Bone marrow (tissue), 2 donors: ENCODE measurements at places on chromosomes 2 and 18.

DNA sequence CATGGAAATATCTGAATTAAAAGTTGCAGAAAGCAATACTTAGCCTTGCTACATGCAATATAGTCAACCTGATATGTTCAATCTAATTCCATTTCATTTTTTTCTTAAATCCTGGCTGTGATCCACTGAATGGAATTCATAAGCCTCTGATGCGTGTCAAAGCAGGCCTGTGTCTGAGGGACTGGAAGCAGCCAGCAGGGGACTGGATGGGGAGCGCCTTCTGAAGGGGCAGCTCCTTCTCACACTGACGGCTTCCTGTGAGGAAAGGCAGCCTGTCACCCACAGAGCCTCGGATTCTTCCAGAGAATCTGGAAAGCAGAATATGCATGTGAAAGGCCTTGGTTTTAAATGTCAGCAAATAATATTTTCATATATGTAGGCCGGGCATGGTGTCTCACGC is 73.5 kb downstream of the KCNF1 start:
- DNase-seq, result no peak

GRCh38 chr18:11419338-11419737 is 190.1 kb upstream of the SLC35G4 start:
- DNase-seq, result no peak

GRCh38 chr2:172449911-172450550 is 22.6 kb downstream of the ITGA6 start:
- DNase-seq, result no peak

GRCh38 chr18:45753286-45753685 is 29.3 kb downstream of the SLC14A1 start:
- DNase-seq, result no peak

- no peak for DNase-seq
These were observed 79.0 kb downstream of the TMEM18 start for GRCh38 chr2:598058-598802.

- DNase-seq, result no peak
These were observed 127.9 kb upstream of the LGALSL start for GRCh38 chr2:64325852-64326577.

DNA sequence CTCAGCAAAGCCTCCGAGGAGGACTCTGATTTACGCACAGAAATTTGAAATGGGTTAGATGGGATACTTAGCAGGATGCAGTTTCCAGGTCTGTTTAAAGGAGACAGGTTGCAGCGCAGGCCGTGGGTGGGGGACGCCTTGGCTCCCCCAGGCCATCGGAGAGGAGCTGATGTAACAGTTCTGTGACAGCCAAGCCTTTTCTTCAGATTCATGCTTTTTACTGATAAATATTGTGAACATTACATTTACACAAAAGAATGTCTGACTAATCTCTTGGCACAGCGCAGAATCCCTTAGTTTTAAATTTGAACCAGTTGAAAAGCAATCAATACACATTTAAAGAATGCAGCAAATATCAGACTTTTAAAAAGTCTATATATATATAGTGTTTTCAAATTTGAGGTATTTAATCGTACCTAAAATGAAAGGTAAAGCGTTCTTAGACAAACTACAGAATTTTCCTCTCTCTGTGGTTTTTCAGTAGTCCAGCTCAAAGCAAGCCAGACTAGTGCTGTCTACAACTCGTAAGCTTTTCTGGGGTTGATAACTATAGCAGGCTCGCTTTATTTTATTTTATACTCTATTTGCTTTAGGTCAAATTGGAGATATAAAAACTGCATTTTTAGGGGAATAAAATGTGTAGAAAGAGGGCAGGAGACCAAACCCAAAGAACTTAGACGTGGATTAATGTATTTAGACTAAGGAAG is 221.9 kb downstream of the PIEZO2 start:
- no peak for DNase-seq
